ENCODE measurements at places on chromosomes 7 and 10.
A peak's percentile ranks its signal among the peaks of the same experiment; 100 is the strongest.

DNA sequence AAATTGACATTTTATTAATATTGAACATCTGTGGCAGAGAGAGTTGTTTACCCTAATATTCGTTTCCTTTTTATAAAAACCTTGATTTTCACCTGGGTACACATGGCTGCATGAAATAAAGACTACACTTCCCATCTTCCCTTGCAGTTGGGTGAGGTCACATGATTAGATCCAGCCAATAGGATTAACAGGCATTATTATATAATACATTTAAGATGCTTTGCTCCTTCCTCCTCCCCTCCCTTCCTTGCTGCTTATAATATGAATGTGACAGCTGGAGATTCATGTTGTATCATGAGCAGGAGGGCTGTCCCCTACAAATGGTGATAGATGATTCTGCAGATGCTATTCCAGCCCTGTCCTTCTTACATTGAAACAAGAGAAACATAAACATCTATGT lies 146.6 kb downstream of the SH2D4B start:
- DNase-seq = no peak

- no peak for DNase-seq
Observed at GRCh38 chr7:145812218-145812617, 304.4 kb upstream of the CNTNAP2 start.

GRCh38 chr10:62597226-62597625 lies 207.3 kb upstream of the ADO start:
- DNase-seq = no peak

DNA sequence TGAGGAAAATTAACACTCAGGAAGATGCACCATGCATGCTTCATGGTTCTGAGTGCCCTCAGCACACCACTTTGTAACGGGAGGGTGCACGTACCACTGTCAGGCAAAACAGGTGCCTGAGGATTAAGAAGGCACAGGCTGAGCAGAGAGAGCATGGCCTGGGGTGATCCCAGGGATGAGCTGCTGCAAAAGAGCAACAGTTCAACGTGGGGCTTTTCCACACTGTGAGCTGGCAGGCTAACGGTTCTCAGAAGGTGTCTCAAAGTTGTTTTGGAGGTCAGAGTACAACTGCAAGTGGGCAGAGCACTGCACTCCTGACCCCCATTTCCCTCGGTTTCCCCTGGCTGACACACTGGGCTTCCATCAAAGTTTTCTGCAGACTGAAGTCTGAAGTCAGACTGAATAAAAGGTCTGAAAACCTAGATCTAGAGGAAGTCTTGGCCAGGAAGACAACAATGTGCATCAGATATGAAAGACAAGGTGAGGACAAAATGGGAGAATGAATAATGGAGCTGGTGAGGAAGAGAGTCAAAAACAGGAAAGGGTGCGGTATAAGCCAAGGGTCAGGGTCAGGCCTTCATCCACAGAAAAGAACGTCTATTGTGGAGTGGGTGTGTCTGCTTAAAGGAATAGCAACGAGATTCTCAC lies 20.5 kb downstream of the ZNF438 start:
- no peak for DNase-seq

DNA sequence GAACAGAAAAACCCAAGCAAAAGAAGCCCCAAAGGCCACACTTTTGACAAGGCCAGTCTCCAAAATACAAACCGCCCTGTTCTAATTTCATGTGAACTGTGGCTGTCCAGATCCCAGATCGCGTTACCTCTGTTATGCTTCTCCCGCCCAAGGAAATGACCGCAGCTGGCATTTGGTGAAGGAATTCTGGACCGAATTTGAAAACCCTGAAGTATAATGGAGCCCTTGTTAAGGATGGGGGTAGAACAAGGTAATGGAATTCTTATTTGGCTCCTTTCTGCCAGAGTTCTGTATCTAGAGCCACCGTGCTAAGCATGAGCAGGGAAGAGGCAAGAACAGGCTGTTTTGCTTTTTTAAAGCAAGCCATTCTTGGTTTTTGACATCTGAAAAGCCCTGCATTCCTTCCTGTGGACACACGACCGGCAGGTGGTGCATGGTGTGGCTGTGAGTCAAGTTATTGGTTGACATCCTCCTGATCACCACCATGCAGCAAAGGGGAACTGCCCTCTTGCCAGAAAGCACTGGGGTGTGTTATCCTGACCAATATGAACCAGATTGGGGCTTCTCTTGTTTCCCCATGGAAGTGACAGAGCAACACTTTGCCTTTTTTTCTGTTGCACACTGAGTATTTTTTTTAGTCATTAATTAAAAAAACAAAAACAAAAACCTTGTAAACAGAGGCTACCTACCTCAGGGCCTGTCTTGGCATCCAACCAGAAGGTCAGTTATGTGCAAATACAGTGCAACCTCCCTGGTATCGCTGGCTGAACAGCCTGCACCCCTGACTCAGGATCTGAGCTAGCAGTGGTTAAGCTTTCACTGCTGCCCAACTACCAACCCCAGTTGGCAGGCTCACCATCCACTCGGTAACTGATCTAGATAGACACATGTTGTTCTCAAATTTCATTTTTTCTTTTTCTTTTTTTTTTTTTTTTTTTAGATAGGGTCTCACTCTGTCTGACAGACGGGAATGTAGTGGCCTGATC lies 14.2 kb downstream of the UCMA start:
- no peak for DNase-seq

GRCh38 chr10:13001041-13001886 lies at the start of gene CCDC3:
Gene CCDC3, minus strand, starts transcription at chr10:13001713. Its CDS starts 143 bp downstream, at chr10:13001570.
- DNase-seq = peak; percentile 59

DNA sequence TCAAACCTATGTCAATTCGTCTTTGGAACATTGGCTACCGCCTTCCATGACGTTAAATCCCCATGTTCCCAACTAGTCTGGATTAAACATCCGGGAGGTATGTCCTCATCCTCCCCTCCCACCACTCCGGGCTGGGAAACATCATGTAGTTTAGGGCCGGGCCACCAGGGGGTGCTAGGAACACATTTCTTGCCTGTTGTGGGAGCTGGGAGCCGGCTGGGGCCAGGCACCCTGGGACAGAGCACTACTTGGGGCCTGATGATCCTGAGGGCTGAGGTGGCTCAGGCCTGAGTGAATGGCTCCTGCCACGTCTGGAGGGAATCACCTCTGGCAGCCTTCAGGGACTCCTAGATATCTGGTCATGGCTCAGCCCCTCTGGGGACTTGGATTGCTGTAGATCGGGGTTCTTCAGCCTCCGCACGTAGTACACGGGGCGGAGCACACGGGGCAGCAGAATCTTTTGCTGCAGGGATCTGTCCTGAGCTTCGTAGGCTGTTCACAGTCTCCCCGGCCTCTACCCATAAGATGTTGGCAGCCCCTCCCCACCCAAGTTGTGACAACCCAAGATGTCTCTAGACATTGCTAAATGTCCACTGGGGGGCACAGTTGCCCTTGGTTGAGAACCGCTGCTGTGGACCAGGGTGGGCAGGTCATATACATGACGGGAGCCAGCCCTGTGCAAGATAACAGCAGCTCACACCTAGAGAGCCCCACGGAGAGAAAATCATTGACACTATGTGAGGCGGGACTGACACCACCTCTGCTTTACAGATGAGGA lies 141.2 kb upstream of the ZNF716 start:
- DNase-seq = no peak

DNA sequence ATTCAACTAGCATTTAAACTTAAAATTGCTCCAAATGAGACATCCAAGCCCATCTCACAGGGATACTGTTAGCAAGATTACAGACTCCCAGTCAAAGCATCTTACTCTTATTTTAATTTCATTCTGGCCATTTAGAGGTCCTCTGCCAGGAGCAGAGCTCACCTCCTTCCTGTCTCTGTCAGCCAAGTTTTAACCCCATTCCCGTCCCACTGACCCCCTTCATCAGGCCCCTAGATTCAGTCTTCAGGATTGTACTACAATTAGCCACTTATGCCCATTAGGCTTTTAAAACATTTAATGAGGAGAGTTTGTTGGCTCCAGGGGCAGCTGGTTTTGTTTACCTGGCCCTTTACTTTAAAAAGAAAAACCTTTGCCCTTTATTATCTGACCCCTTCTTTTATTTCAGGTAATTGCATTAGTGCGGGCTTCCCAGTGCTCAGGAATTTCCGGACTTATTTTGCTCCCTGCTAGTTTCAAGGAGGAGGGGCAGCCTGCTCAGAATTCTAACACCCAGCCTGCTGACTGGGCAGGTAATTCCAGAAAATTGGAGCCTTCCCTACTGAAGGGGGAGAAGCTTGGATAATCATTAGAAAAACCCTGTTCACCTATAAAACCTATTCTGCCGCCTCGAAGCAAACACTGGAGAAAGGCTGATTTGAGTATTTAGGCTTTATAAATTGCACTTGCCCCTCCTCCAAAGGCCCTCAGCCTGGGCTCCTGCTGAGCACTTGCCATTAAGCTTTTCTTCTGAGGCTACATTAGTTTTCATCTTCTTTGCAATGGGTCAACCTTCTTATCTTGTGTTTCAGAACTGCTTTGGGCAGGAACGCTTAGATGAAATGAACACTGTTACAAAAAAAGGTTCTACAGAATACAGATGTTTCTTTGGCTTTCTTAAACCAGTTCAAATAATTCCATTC lies 200.5 kb upstream of the HPS1 start:
- no peak for DNase-seq
